ENCODE measurements at places on chromosomes 6 and 20.

GRCh38 chr6:37482606-37483251, 17.0 kb downstream of the CCDC167 start:
- DNase-seq, result no peak

GRCh38 chr20:40606237-40606636, 82.8 kb downstream of the MAFB start:
- DNase-seq, result no peak

- DNase-seq, result no peak
Measured at GRCh38 chr6:71114544-71114943, 157.7 kb upstream of the B3GAT2 start.

- no peak for DNase-seq
Measured at GRCh38 chr20:57317316-57317788, 12.3 kb upstream of the SPO11 start.

GRCh38 chr20:38061109-38061508, 27.6 kb downstream of the RPRD1B start:
- DNase-seq, result no peak

- DNase-seq, result no peak
Measured at GRCh38 chr20:61391812-61392520, 139.9 kb downstream of the CDH4 start.

DNA sequence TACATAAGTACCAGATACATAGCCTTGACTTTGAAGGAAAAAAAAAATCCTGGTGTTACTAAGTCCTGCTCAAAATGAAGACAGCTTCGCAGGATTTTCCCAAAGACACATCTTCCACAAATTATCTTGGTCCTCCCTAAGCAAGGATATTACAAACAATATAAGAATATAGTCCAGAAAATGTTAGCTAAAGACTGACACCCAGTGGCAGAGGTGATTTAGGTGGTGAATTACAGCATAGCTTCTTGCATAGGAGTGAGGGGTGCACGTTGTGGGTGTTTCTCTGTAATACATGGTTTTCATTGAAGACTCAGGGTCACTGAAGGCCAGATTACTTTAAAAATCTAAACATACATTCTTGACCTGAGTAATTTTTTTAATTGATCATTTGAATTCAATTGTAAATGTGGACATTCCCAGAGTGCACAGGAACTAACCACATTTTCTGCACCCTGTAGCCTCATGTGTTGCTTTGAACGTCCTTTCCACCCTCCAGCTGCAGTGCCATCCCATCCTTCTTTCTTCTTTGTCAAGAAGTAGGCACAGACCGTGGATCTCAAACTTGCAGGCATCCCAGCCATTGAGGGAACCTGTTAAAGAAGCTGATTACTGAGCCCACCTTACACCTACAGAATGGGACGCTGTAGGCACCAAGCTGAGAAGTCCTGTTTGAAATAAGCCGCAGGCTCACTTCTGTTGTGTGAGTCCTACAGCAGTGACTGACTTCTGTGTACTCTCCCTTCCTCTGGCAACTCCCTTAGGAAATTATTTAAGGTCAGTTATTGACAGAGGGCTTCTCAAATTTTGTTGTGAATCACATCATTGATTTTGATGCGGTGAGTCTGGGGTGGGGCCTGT, 102.6 kb downstream of the PERP start:
- peak; percentile 43 for DNase-seq

GRCh38 chr20:46970937-46971630, 76.4 kb downstream of the EYA2 start:
- peak; percentile 59 for DNase-seq

- no peak for DNase-seq
Measured at GRCh38 chr6:71072508-71072907, 115.6 kb upstream of the B3GAT2 start.

- no peak for DNase-seq
Measured at GRCh38 chr6:8108031-8108660, 5.8 kb upstream of the EEF1E1 start.

GRCh38 chr20:59078231-59078630, 35.6 kb upstream of the PRELID3B start:
- DNase-seq, result no peak

DNA sequence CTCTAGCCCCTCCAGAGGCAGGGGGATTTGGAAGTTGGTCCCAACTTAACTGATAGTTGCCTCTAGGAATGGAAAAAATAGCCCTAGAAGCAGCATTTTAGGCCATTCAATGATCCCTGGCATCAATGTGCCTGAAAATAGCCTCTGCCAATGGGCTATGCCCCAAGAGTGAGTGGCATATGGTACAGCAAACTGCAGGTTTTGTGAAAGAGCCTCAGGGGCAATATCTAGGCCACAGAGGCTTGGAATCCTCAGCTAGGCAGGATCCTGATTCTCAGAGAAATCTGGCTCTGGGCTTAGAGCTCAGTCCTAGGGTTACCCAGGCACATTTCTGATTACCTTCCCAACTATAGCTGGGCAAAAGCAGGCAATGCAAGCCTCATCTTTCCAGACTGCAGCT, 104.4 kb upstream of the MOCS1 start:
- no peak for DNase-seq

Measured in Jurkat, Clone E6-1 (cell line).